NCI-H510A treated with DMSO at 0.1 percent for 48 hours (cell line): ENCODE measurements at places on chromosomes 3 and 15.

- no peak for DNase-seq
These were observed 426.4 kb downstream of the TUSC7 start for GRCh38 chr3:117136003-117136402.

DNA sequence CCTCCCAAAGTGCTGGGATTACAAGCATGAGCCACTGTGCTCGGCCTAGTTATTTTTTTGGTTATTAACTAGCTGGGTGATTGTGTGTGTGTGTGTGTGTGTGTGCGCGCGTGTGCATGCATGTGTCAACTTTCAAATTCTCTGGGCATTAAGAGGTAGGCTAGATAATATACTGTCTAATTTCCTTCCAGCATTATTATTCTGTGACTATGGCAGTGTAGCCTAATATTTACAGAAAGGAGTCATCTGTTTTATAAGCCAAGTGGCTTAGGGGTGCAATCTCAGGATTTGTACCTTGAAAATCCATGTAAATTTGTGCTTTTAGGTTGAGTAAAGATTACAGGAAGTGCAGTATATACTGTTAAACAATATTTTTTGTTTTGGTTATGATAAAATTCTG, 85.1 kb upstream of the ZBTB20 start:
- DNase-seq: no peak

DNA sequence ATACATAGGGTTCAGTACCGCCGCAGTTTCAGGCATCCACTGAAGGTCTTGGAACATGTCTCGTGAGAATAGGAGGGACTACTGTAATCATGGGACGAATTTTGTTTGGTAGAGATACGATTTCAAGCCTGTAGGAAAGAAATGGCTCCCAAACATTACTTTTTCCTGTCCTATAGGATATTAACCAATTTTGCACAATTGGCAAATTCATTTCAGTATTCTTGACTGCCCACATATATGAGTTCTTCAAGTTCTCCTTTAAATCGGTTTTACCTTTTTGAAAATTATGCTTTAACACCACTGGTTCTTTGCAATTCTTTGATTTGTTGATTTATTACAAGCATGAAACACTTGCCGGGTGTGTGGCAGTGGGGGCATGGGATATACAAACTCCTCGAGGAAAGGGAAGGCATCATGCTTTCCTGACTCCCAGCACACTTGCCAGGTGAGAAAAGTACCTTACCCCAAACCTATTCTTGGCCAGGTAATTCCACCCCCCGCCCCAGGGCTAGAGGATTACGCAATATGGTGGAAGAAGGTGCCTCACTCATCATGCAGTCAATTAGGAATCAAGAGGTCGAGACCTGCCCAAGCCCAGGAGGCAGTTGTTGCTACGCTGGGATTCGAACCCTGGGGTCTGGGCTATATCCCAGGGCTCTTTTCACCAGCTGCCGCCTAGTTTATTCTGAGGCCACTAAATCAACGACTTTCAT, 584 bp upstream of the LARS2 start:
- DNase-seq: no peak

- DNase-seq: no peak
These were observed 4.9 kb upstream of the TBC1D5 start for GRCh38 chr3:17747174-17747889.

GRCh38 chr3:76615719-76616118, 424.2 kb upstream of the ROBO2 start:
- DNase-seq: no peak

- DNase-seq: no peak
These were observed 24.0 kb upstream of the EIF4A2 start for GRCh38 chr3:186759231-186759930.

DNA sequence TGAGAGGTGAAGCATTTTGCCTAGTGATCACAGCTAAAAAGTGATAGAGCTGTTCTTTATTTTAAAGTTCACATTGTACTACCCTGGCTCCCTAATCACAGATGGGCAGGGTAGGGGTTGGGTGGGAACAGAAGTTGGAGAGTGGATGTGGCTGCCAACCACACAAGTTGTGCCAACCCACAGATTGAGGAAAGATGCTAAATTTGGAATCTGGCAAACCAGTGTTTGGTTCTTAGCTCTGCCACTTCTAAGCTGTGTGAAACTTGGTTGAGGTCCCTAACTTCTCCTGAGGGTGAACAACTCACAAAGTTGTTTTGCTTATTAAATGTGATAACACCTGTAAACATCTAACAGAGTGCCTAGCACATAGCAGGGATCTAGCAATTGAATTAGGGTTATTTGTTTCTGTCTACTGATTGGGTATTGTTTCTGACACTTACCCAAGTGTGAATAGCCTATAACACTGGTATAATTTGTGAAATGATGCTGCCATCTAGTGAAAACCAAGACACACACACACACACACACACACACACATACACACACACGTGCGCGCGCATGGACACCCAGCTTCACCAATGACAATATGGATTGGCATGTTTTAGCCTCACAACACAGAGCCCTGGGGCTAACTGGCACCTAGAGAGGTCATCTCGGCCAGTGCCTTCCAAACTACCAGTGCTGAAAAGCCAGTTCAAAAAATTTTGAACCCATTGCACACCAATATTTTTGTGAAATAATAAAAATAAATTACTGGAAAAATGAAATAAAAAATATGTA, 25.3 kb downstream of the ADGRG7 start:
- no peak for DNase-seq

- DNase-seq: no peak
These were observed 34.4 kb downstream of the PPARG start for GRCh38 chr3:12323237-12323636.

DNA sequence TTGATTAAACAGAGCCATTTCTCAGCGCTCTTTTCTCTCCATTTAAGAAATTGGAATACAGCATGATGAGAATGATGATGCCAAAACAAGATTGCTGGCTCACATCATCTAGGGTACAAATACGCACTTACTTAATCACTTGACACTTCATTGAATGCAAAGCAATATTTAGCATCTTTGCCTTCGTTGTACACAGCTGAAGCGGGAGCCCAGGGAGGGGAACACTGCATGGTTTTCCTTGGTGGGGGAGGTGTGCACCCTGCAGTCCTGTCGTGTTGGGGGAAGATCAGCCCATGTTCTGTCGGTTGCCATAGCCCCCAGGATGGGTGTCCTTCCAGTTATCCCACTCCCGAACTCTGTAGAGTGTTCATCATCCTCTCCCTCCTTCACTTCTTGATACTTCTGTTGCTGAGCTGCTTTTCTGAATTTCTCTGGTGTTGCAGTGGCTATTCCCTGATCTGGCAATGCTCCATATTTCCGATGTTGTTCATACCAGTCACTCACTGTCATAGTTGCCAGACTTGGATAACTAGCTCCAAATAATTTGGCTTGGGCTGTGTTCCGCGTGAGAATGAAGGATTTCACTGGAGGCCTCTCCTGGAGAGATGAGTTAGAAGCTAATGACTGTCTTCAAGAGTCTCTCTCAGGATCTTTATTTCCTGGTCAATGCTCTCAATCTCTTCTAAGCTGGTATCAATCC, 50.1 kb upstream of the DYNC1LI1 start:
- DNase-seq: no peak

- no peak for DNase-seq
These were observed 295.8 kb downstream of the MAGI1 start for GRCh38 chr3:65742914-65743313.

DNA sequence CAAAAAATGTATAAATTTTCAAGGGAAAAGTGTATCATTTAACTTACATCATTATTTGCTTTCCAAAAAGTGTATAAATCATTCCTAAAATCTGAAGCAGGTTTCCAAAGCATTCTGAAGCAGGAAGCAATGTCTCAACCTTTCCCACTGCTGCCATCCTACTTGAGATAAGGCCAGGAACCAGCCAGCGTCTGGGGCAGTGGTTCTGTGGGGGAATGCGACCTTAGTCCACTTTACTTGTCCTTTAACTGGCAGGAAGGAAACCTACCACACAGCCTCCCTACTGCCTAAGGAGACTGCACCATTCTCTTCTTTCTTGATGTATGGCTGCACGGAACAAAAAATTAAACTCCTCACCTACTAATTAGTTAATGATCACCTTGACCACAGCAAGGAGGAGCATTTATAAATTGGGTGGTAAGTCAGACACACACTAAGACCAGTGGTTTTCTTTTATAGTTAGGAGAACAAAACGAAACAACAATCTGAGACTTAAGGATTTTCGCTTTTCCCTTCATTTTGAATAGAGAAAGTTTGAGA, 3.7 kb downstream of the SORD start:
- DNase-seq: no peak

GRCh38 chr3:171829841-171830517, 13.2 kb upstream of the TMEM212 start:
- DNase-seq: peak; percentile 57

- DNase-seq: no peak
These were observed 3.4 kb upstream of the PARP14 start for GRCh38 chr3:122677216-122677615.

GRCh38 chr3:53238051-53238850, 17.6 kb downstream of the TKT start:
- no peak for DNase-seq

- DNase-seq: no peak
These were observed 120.7 kb upstream of the WNT5A start for GRCh38 chr3:55607844-55608243.

GRCh38 chr3:24160424-24161095, 215.5 kb downstream of the NR1D2 start:
- no peak for DNase-seq

- no peak for DNase-seq
These were observed 43.1 kb downstream of the LRRN1 start for GRCh38 chr3:3842356-3842755.

DNA sequence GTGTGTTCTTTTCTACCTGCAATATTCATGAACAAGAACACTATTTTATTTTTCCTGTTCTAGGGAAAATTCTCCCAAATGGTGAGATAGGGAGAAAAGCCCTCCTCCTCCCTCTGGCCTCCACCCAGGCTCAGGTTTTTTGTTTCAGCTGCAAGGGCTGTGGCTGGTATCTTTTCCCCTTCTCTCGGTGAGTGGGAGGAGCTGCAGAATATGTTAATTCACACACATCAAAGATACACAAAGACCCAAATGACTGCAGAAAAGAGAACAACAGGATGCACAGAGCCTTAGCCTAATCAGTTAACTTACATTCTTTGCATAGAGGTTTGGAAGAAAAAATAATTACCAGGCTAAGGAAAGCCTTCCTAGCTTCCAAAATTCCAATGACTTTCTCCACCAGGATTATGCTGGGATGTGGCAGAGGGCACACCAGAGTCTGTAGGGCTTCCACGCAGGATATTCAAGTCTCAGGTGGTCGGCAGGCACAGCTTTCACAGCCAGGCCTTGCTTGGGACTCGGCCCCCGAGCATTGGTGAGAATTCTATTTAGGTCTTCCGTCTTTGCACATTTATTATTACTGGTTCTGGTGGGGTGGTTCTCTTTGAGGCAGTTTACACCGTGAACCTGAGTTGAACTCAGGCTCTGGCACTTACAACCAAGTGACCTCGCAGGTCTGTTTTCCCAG, 64.9 kb downstream of the ABHD5 start:
- no peak for DNase-seq

GRCh38 chr3:53585049-53585448, 90.6 kb downstream of the CACNA1D start:
- no peak for DNase-seq

DNA sequence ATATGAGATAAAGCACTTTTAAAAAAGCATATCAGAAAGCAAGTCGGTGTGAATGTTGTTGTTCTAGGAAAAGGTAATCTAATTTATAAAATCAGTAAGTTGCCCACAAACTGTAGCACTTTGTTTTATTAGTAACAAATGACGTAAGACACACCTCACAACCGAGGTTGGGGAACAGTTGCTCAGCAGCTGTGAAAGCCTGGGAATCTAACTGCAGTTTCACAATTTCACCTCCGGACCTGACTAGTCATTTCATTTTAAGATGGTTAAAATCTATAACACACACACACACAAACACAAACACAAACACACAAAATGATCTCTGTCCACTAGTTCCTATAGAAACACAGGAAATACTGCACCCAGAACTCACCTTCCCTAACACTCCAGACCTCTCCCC, 406.7 kb upstream of the NR2F2 start:
- no peak for DNase-seq

DNA sequence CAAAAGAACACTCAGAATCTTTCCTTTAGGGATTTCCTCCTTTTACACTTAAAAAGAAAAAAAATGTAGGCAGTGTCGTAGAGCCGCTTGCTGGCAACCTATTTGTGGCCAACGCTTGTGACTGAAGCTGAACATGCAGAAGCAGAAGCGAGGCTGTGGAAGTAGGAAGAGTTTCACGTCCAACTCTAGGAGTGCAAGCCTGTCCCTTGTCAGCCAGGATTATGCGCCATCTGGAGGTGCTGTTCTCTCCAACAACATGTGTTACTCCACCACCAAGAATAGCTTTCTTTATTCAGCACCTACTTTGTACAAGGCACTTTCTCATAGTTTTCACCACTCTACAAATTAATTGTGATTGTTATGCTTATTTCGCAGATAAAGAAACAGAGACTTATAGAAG, 223.2 kb upstream of the LMCD1 start:
- no peak for DNase-seq

GRCh38 chr3:156693166-156693565, 18.8 kb downstream of the TIPARP start:
- DNase-seq: no peak

DNA sequence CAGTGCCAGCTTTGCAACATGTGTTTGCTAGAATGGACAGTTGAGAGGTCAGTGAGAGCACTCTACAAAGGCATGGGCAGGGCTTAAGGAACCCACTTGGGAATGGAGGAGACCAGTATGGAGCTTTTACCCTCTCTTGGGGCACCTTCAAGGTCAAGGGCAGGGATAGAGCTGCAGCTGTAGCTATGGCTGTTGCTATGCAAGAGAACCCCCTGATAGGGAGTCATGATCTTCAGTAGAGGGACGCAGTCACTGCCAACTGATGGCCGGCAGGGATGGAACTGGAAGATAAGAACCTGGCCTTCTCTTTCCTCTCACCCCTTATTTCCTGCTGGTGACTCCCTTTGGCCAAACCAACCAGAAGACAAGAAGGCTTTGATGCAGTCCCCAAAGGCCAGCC, 40.3 kb downstream of the THSD4 start:
- DNase-seq: no peak

- peak; percentile 46 for DNase-seq
These were observed 880.1 kb downstream of the CADM2 start for GRCh38 chr3:85838921-85839320.

GRCh38 chr3:15040844-15041243, 24.3 kb downstream of the MRPS25 start:
- DNase-seq: no peak

DNA sequence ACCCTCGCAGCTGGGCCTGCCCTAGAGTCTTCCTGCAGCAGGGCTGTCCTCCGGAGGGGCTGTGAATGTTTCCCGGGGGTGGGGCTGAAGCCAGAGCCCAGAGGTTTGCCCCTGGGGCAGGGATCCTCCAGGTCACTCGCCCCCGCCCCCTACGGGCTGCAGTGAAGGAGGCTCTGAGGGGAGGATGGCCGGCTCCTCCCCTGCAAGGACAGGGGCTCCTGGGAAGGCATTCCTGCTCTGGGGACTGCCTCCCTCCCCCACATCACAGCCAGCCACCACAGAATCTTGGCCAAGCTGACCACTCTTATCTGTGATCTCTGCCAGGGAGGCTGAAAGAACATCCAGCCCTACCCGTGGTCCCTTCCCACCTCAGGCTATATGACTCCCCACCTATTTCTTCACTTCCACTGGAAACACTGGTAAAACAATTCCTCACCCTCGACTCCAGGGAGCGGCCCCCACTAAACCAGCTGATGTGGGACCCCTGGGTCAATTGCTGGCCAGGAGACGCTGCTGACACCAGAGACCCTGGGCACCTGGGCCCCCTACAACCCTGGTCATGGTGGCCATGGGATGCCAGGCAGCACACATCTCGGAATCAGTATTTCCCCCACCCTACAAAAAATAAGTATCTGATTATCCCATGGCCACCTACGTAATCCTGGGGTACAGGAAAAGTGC, 66.0 kb downstream of the HMCES start:
- DNase-seq: no peak
